ENCODE measurements at places on chromosomes 2 and 18. TPM values are rescaled to one million over a fixed set of nuclear protein-coding genes. Genes with fewer than 3 reads are reported as not detected.

GRCh38 chr2:217958884-217959225, 43.9 kb downstream of the TNS1 start:
- no peak for DNase-seq

DNA sequence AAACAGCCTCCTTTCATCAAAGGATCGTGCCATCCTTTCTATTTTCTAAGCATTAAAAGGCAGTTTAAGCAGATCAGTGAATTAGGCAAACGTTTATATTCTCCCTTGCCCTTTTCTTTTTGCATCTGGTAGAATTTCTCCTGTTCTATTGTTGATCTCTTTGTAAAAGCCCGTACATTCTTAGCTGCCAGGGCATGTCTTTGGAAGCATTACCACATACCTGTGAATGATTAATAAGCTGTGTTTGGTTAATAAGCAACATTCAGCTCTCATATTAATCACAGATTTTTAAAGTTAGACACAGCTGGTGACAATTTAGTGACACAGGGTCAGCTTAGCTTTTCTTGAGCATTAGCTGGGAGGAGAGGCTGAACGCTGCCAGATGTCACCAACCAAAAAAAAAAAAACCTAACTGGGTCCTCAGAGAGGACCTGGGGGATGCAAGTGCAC, 33.8 kb upstream of the CYP1B1 start:
- no peak for DNase-seq

DNA sequence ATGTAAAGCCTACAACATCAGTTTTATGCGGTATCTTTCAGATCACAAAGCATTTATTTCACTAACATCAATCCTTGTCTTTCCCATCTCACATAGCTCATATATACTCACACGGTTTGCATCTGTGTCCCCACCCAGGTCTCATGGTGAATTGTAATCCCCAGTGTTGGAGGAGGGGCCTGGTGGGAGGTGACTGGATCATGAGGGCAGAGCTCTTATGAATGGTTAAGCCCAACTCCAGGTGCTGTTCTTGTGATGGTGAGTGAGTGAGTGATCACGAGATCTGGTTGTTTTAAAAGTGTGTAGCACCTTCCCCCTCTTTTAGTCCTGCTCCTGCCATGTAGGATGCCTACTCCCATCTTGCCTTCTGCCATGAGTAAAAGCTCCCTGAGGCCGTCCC, 42.0 kb downstream of the PARD6G start:
- DNase-seq = peak; percentile 14

GRCh38 chr2:236643480-236643879, 73.9 kb downstream of the ACKR3 start:
- DNase-seq = peak; percentile 86

GRCh38 chr2:210752532-210752931, 196.1 kb downstream of the CPS1 start:
- no peak for DNase-seq

DNA sequence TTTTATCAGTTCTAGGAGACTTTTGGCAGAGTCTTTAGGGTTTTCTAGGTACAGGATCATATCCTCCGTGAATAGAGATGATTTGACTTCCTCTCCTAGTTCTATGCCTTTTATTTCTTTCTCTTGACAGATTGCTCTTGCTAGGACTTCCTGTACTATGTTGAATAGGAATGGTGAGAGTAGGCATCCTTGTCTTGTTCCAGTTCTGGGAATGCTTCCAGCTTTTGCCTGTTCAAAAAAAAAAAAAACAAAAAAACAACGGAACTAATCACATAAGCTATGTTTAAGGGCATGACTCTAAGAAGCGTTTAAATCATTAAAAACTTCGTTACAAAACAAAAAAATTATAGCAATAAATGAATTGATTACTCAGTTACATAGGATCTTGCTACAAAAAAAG, 145.7 kb downstream of the NUP35 start:
- DNase-seq = no peak

DNA sequence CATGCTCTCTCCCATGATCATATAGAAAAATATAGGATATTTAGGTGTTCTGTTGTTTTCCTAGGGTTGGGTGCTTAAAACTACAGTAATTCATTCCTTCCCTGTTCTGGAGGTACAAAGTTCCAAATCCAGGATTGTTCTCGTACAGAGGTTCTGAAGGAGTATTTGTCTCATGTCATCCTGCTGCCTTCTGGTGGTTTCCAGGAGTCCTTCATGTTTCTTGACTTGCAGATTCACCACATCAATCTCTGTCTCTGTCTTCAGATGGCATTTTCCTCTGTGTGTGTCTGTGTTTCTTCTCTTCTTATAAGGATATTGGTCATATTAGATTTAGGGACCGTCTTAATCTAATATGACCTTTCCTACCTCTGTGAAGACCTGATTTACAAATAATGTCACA, 397.9 kb downstream of the NYAP2 start:
- no peak for DNase-seq

DNA sequence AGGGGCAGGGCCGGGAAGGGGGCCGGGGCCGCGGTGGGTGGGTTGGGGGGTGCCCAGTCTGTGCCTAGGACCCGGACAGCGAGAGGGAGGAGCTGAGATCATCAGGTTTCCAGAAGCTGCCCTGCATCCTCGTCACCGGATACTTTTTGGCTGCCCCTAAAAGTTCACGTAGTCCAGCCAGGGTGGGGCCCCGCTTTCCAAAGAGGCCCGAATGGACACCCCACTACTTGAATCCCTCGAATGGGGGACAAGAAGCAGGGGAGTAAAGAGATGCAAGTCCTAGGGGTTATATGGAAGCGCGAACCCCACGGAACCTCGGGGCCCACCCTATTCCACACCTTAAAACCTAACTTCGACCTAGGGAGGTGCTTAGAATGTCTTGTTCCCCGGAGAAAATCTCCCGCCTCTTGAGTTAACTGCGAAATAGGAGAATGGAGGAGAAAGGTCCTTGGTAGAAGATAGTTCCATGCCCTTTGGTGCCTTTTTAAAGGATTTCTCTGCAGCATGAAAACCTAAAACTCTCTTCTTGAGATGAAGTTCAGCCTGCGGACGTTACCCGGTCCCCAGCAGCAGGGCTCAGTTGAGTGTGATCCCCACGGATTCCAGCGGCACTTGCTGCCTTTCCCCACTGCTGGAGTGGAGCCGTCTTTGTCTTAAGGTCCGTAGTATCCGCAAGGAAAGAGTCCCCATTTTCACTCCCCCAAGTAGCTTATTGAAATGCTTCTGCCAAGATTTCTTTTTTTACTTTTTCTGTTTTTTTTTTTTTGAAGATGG, 2.1 kb upstream of the RNF152 start:
- DNase-seq = no peak

DNA sequence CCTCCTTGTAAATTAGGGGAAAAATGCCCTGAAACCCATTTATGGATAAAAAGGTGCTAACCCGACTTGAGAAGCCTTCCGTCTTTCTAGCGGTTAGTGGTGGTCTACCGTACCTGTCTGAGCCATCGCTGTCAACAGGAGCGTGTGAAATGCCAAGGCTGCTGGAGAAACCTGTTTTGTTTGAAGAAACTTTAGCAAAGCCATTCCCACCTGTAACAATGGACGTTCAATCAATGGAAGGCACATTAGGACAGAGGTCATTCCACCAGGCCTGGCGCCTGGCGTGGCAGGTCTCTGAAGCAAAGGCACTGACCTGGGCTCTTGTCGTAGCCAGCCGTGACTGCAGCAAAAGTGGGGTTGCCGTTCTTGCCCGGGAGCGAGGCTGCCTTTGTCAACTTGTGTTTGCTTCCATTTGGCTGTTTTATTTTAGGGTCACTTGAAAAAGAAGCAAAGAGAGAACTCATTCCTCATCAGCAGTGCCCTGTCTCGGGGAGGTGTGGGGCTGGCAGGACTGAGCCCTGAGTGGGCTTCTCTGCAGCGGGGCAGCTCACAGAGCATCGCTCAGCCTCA, 47.2 kb downstream of the ZAP70 start:
- peak; percentile 47 for DNase-seq

- no peak for DNase-seq
Measured at GRCh38 chr18:58515175-58515775, 113.6 kb downstream of the ALPK2 start.

GRCh38 chr2:29273004-29273684, 157.9 kb downstream of the CLIP4 start:
- DNase-seq = no peak

GRCh38 chr2:73255907-73256617, 22.0 kb downstream of the CCT7 start:
- no peak for DNase-seq

GRCh38 chr2:43152186-43152585, 74.2 kb downstream of the ZFP36L2 start:
- DNase-seq = no peak

GRCh38 chr2:55914786-55915185, 8.8 kb downstream of the EFEMP1 start:
- DNase-seq = no peak

DNA sequence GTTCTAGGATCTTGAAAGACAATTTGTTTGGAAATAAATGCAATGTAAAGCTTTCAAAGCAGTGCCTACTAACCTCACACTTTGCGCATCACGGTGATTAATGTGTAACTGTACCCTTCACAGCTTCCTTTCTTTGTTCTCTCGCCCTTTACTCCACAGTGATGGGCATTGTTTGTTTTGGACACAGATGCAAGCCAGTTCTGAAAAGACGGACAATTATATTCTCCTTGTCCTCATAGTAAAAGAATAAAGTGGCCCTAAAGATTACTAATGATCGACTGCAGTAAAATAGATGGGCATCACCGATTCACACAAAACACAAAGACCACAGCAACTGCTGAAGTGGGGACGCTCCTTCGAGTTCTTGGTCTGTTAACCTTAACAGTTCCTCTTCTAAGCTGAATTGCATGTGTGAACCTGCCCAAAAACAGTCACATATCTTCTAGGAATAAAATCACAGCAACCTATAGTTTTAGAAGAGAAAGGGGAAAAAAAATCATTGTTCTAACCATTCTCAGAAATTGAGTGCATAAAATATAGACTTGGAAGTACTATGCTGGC, 7.7 kb downstream of the L3MBTL4 start:
- no peak for DNase-seq

GRCh38 chr2:85887566-85888019, 1.2 kb downstream of the ST3GAL5 start:
- no peak for DNase-seq

- no peak for DNase-seq
Measured at GRCh38 chr18:950882-951495, 46.3 kb downstream of the ADCYAP1 start.

GRCh38 chr2:192899466-192899865, 704.7 kb upstream of the TMEFF2 start:
- no peak for DNase-seq

GRCh38 chr2:142796161-142796560, 81.3 kb upstream of the KYNU start:
- DNase-seq = no peak

DNA sequence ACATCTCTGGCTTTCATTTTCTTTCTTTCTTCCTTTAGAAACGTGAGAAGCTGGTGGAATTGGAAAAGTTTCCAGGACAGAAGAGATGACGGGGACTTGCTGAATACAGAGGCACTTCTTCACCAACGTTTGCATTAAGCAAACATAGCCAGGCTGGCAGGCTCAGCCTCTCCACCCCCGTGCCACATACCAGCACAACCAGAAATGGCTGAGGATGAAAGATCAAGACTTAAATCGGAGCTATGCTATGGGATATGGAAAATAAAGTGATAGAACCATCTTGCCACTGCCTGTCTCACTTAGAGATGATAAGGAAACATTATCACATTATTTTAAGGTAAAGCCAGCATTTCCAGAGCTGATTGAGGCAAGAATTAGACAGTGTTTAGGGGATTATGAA, 483.3 kb downstream of the BCL11A start:
- DNase-seq = peak; percentile 44

GRCh38 chr2:217988014-217988839, 14.6 kb downstream of the TNS1 start:
- no peak for DNase-seq

DNA sequence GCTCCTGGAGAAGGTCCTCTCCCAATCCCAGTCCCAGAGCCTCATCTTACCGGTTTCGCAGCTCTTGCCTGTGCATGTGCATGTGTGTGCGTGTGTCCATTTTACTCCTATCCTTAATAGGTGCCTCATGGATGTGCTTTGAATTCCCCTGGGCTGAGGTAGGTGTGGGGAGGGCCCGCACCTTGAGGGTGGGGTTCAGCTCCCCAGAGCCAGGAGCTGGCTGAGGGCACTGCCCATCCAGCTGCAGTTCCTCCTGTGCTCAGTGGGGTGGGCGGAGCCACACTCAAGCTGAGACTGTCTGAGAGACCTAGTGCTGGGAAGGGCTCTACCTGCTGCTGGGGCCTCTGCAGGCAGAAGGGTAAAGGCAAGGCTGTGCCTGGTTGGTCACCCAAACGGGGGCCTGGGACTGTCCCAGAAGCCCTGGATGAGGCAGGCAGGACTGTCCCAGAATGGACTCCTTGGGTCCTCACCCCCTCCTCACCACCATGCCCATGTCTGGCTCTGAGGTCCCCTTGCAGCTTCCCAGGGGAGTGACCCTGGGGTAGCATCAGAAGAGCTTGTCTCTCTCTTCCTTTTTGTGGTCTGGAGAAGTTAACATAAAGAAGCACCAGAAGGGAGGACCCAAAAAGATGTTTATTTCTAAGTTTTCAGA, 8.9 kb downstream of the GDF7 start:
- no peak for DNase-seq

GRCh38 chr18:71012789-71013188, 723.9 kb downstream of the SOCS6 start:
- no peak for DNase-seq

- no peak for DNase-seq
Measured at GRCh38 chr2:186044761-186045160, 306.2 kb downstream of the FSIP2 start.

GRCh38 chr2:190537765-190538164, 3.2 kb upstream of the NEMP2 start:
- DNase-seq = no peak

DNA sequence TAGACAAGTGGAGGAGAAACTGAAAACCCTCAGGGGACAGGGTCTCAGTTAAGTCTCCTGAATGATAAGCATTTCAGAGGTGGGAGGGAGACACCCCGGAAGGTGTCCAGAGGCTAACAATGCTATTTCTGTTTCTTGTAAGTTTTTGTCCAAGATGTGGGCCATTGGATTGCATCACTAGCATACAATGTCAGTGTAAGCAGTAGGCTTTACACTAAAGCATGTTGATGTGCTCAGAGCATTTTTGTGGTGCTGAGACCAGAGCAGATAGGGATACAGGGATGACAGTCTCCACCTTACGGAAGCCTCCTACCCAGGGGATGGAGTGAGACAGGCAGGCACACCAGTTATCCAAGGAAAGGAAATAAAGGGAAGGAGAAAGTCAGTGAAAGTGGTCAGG, 2.2 kb upstream of the IL1R1 start:
- no peak for DNase-seq

GRCh38 chr2:218032336-218033171, 29.8 kb upstream of the TNS1 start:
- no peak for DNase-seq

- DNase-seq = peak; percentile 94
Measured at GRCh38 chr2:217393585-217394032, 533.7 kb upstream of the TNP1 start.

Gene AFF3
- total RNA-seq = 7.6 TPM

Gene DLX2
- total RNA-seq = not detected

Gene VSNL1
- total RNA-seq = 19.2 TPM

Gene HOXD12
- total RNA-seq = 1.7 TPM

Gene STARD6
- not detected for total RNA-seq

Gene CCL20
- total RNA-seq = not detected

Gene MRPL44
- total RNA-seq = 11.8 TPM

Gene OXER1
- 1.2 TPM for total RNA-seq

Gene NOL4
- not detected for total RNA-seq

Gene EFR3B
- total RNA-seq = 1.5 TPM

Gene MOCOS
- 2.2 TPM for total RNA-seq

Gene ALPP
- total RNA-seq = not detected

Gene DTNA
- 18.4 TPM for total RNA-seq

Gene NAT8
- not detected for total RNA-seq

Gene COLEC12
- total RNA-seq = 18.9 TPM

Gene IL1RL1
- total RNA-seq = 10.6 TPM

Gene SPR
- total RNA-seq = 45.7 TPM
